AG09309 (cell line): ENCODE measurements at places on chromosomes 2 and 18.
A peak's percentile ranks its signal among the peaks of the same experiment; 100 is the strongest.

DNA sequence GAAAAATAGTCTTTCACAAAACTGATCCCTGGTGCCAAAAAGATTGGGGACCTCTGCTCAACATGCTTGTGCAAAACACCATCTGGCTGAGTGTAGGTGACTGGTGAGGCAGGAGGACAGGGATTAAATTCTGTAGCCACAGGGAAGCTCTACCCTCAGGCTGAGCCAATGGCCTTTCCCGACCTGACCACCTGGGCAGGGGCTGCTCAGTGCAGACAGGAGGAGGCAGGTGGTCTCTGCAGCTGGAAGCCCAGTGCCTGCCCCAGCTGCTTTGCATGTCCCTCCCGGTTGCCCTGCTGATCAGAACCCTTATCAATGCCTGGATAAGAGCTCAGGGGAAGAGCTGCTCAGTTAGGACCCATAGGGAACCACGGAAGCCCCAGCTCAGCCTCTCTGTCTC, 235.3 kb downstream of the ANKRD36 start:
- DNase-seq = no peak

DNA sequence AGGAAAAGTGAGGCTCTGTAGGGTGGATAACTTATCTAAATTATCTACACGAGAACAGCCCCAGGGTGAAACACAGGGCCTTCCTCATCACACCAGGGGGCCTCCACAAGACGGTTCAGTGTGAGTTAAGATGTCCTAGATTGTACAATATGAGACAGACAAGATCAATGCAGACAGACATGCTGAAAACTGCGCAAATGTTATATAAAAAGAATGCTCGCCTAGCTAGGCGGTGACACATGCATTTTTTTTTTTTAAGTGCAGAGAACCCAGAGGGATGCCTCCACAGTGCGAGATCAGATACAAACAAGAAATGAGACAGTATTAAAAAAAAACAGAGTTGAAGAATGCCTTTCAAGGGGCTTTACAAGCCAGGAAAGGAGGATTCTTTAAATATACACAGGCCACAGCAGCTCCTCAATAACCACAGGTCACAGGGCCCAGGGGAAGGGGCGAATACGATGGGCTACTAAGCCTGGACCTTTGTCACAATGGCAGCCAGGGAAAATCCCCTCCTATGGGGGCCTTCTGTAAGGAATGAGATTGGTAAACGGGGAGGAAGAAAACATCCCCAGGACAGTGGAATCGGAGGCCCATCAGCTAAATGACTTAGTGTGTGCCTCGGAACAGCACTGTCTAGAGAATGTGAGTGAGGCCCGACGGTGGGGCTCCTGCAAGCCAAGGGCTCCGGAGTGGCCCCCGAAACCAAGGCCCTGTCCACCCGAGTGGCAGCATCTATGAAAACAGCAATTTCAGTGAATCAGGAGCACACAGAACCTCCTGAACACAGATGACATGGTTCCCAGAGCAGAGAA, 48.9 kb downstream of the ADCY3 start:
- no peak for DNase-seq

GRCh38 chr2:239519089-239519920, 118.5 kb upstream of the HDAC4 start:
- no peak for DNase-seq

DNA sequence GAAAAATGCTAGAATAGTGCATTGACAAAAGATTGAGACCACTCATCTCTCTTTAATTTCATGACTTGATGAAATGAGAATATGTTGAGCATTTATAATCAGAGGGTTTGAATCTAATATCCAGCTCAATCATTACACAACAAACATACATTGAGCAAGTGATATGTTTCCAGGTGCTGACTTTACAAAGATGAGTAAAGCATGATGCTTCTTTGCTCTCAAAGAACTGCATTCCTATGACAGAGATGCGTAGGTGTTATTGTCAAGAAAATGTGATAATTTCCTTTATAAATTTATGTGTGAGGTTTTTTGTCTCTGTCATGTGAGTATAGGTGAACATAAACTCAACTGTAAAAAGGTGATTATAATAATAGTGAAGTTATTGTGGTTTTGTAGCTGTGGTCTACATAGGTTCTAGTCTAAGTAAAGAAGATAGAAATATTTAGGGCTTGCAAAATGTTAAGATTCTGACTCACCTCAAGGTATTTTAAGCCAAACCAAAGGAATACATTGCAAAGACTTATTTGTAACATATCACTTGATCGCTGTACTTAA, 389.8 kb downstream of the GALNT13 start:
- no peak for DNase-seq

GRCh38 chr2:9975805-9976447, 24.4 kb downstream of the GRHL1 start:
- DNase-seq = peak; percentile 89

DNA sequence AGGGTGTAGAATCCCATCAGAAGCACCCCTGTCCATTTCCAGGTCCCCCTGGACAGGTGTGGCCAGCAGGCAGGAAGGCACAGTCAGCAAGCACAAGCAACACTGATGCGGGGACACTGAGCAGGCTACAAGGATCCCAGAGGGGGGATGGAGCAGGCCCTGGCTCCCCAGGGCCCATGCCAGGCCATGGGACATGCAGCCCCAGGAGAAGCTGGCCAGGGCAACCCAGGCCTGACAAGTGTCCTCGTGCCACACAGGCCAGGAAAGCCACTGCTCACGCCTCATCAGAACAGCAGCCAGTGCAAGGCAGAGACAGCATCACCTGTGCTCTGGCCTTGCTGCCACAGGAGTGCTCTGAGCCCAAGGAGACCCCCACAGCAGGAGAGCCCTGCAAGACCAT, 14.1 kb upstream of the GPC1 start:
- DNase-seq = no peak

DNA sequence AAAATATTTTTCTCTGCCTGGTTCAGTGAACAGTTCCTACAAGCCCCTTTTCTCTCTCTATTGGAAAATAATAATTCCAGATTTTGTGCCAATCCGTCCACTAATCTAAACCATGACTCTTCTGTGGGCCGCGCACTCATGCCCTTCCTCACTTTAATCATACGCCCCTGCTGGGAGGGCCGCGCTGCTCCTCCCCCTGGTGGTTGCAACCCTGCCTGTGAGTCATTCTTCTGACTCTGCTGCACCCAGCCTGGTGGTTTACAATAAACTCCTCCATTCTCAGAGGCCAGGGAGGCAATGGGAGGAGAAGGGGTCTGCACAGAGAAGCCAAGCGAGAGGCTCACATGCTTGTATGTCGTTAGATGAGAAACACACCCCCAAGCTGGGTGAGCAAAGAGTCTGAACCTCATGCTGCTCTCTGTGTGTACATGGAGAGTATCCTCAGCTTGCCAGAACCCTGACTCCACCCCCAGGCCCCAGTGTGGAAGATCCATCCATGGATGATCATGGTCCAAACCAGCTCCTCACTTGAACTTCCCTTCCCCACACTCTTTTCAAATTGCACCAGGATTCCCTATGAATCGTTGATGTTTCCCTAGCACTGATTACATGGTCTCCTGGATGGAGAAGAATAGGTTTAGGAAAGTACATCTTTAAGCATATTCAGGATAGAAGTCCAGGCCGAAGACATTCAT, 228.9 kb downstream of the ANKRD30B start:
- DNase-seq = no peak

GRCh38 chr2:141911485-141912066, 219.2 kb downstream of the LRP1B start:
- DNase-seq = no peak

GRCh38 chr18:77160515-77160914, 27.9 kb upstream of the MBP start:
- no peak for DNase-seq

DNA sequence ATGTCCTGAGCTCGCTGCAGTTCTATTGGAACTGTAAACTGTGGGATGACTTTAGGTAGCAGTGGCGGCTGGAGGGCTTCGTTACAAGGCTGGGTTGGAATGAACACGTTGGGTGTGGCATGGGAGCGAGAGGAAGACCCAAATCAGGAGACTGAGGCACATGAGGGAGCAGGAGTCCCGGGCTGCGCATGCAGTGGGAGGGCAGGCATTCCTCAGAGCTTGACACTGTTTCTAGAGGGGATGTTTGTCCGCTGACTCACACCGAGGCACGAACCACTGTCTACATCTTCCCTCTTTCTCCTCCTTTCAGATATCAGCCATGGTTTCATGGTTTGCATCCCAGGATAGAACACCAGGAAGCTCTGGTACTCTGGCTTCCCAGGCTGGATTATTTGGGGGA, 40.6 kb upstream of the LAMA1 start:
- peak; percentile 48 for DNase-seq

- no peak for DNase-seq
Measured at GRCh38 chr2:181176540-181176939, 196.1 kb downstream of the UBE2E3 start.

- no peak for DNase-seq
Measured at GRCh38 chr2:54416938-54417337, 39.2 kb upstream of the SPTBN1 start.

DNA sequence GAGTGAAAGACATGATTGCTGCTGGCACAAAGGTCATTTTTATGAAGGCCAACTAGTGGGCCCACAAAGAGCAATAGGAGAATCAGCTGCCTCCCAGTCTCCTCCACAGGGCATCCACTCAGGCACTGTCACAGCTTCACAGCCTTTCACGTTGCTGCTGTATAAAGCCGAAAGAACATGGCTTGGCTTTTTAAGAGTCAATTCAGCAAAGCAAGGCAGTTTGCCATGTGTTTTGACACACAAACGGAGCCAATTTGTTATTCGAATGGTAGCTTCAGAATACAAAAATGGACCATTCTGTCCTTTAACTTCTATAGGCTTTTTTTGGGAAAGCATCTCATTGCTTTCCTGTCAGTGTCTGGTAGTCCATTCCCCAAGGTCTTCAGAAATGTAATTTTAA, 283.4 kb upstream of the PARD3B start:
- DNase-seq = no peak

DNA sequence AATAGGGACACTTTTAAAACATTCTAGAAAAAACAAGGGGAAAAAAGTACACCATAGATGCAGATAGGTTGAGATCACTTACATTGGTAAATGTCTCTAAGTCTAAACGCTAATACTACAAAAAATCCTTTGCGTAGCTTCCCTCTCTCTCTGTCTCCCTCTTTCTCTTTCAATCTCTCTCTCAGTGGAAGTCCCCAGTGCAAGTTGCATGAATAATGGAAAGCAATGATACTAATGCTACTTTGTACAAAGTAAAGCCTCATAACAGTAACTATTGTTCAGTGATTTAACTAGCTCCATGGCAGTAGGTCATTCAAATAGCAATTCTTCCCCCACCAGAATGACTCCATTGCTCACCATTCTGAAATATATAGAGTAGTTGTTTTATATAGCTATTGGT, 12.8 kb downstream of the MEIS1 start:
- no peak for DNase-seq

DNA sequence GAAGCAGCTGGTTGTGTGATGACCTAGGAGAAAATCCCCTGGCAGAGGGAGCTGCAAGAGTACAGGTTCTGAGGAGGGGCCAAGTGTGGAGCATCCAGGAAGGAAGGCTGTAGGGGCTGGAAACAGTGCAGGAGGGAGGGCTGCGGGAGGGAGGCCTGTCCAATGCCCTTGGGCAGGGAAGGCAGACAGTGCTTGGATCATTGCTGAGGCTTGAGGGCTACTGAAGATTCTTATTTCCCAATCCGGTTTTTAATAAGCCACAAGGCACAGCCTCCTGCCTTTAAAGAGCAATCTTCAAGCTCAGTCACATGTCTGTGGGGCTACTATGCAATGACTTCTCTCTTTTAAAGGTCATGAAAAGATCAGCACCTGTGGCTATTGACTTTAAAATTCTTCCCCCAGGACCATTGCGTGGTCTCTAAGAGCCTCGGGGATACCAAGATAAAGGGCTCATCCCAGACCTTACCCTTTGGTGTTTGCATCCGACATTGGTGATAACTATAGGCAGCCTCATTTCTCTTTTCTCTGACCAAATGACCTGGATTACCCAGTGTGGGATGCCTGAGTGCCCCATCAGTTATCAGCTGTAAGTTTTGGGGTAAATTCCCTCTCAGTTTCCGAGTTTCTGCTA, 149.6 kb downstream of the DOCK10 start:
- no peak for DNase-seq

DNA sequence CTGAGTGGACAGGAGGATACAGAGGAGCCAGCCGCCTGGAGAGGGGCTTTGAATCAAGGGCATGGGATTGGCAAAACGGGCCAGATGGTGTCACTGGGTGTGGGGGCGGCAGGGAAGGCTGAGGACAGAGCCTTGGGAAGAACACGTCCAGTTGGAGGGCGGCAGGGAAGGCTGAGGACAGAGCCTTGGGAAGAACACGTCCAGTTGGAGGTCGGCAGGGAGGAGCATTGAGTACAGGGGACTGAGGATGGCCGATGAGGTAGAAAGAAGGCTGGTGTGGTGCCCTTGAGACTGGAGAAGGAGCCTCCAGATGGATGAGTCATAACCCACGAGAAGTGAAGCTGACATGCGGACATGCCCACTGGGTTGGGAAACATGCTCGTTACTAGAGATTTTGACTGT, 4.5 kb downstream of the HES6 start:
- no peak for DNase-seq

DNA sequence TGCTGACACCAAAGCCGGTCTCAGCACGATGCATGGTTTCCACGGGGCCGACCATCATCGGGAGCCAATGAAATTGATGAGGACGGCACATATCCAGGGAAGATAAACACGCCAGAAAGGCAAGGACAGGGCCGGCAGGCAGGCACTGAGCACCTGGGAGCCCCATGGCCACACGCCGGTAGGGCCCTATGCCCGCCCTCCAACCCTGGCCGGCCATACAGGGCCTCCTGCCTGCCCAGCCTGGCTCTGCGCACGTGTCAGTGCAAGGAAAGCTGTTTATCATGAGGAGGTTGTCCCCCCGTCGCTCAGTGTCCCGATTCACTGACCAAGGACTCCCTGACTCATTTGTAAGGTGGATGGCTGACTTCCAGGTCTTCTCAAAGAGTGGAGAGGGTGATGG, 237.5 kb downstream of the GLI2 start:
- no peak for DNase-seq

DNA sequence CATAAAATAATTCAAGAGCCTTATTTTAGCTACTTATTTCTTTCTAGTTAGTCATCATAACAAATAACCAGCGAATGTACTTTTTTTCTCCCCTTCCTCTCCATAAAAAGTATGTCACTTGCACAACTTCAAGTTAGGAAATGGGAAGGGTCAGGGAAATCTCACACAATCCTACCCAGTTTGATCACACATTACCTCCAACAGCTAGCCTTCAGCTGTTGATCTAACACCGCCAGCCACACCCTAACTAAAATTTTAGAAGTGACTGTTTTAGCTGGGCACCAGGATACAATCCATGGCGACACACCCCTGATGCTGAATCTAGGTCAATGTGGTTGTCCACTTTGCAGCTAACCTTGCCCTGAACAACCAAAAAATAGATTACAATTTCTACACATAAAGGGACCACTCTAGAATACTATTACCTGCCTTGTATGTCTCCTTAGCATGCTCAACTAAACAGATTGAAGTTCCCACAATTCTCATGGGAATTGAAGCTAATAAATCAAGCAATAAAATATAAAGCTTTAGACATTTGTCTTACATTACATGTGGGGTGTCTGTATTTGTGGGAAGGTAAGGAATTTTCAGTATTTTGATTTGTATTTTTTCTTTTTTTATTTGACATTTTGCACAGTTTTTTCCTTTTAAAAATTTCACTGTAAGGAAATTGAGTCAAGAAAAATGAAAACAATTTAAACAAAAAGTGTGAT, 7.3 kb upstream of the COL3A1 start:
- DNase-seq = no peak

- no peak for DNase-seq
Measured at GRCh38 chr2:168896783-168897182, 4.3 kb upstream of the G6PC2 start.
